ENCODE measurements at places on chromosomes 5 and 9.

DNA sequence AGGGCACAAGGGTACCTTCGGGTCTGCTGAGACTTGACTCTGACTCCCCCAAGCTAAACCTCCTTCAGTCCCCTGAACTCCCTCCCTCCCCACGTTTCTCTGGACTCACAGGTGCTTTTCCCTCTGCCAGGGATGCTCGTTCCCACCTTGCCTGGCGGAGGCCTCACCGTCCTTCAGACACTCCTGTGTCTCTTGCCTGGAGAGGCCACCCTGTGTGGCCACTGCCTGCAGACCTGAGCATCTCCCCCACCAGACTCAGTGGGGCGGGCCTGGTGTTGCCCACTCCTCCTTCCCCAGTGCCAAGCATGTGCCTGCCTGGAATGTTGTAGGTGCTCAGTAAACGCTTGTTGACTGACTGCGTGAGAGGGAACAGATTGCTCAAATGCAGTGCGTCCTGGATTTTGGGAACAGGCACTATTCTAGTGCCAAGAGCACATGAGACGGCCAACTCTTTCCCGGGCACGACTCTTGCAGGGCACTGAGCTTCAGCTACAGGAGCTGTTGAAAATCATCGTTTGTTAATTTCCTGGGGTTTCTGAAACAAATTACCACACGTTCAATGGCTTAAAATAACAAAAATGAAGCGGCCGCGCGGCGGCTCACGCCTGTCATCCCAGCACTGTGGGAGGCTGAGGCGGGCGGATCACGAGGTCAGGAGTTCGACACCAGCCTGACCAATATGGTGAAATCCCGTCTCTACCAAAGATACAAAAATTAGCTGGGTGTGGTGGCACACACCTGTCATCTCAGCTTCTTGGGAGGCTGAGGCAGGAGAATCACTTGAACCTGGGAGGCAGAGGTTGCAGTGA is 71.0 kb upstream of the BARHL1 start:
- no peak for DNase-seq

DNA sequence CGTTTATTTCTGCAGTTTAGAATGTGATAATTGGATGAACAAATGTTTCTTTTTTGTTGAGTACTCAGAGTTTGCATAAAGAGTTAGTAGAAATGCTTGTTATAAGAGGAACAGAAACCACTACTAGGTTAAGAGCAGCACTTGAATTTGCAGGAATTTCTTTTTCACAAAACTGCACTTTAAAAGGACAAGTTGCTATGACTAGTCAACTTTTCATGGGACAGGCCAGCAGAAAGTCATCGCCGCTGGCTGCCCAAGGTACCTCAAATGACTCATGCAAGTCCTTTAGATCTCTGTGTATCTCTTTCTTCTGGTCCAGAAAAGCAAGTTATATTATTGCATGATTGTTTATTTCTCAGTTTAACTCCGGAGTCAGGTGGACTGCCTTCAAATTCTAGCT is 97.3 kb upstream of the HMHB1 start:
- DNase-seq = no peak

DNA sequence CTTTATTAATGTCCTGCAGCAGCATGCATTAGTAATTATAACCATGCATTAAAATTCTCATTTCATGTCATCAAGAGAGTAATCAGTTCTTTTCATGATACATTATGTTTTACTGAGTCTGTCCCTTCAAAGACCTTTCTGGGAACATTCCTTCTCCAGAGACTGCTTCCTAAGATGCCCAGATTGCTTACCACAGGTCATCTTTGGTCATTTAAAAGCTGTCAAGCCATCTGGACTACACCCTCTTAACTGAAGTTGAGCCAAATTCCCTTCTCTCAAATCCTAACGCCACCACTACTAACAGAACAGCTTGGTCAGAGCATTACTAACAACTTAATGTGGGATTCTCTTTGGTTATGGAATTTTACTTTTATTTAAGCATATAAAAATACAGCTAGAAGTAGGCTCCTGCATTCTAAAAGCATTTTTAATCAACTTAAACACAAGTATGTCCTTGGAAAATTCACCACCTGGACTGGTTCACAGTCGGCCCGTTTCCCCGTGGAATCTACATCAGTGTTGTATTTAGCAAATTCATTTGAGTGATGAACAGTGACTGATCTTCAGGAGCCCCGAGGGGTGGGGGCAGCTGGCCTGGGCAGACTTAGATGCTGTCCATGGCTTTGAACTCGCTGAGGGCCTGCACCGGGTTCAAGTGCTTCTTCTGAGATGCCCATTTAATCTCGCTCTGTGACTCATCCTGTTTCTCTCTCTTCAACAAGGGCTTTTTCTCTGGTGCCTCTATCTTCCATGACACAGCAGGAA is 92.8 kb upstream of the CCDC112 start:
- DNase-seq = no peak

DNA sequence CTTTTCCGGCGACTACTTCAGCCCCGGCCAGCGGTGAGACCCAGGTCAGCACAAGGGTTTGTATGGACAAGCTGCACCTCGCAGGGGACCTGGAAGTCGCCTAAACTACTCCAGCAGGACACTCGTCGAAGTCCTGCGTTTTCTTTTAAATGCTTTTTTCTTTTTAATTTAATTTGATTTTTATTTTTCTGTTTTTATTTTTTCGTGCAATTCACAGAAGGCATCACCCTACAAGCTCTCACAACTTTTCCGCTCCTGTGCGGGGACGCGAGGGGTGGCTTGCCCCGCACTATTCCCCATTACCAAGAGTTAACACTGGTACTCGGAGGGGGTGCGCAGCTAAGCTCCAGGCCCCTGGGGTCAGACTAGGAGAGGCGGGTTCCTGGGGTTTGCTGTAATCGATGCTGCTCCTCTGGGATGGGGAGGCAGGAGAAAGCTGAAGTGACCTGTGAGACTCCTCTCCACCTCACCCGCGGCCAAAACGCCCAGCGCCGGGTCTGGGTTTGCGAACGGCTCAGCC is 1.3 kb downstream of the EDIL3 start:
- DNase-seq = no peak

DNA sequence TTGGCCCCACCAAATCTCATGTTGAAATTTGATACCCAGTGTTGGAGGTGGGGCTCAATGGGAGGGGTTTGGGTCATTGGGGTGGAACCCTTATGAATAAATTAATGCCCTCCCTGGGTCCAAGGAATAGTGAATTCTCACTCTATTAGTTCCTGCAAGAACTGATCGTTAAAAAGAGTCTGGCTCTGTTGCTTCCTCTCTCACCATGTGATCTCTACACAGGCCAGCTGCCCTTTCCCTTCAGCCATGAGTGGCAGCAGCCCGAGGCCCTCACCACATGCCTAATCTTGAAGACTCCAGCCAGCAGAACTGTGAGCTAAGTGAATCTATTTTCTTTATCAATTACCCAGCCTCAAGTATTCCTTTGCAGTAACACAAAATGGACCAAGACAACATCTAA is 106.0 kb downstream of the CAAP1 start:
- DNase-seq = no peak

DNA sequence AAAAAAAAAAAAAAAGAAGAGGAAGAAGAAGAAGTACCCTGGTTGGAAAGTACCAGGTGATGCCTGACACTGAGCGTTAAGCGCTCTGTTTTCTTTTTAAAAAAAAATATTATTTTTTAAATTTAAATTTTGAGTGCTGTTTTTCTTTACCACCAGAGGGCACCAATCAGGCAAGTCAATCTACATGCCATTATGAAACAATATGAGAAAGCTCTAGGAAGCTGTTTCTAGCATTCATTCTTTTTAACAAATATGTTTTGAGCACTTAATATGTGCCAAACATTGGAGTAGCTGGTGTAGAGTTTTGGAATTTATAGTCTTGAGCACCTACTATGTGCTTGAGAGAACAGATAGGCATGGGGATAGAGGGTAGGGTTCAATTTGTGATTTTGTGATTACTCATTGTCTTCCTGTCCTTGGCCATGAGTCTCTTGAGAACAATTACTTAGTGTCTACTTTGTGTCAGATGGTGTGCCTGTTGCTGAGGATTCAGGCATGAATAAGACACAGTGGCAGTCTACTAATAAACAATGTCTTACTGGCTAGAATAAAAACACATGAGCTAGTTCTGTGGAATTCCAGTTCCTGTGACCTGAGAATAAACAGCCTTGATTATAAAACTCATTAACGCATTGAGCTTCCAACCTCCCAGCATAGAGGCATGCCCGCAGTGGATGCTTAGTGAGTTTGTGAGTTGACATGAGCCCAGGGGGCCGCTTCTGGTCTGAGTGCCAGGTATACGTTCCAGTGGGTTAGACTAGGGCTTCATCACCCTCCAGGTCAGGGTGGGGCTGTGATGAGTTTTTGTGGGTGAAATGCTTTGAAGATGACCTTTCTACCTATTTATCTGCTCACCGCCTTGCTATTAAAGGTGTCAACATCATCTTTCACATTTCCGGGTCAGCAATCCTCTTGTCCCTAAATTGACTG is 3.0 kb upstream of the UBE2R2 start:
- DNase-seq = peak; percentile 31

DNA sequence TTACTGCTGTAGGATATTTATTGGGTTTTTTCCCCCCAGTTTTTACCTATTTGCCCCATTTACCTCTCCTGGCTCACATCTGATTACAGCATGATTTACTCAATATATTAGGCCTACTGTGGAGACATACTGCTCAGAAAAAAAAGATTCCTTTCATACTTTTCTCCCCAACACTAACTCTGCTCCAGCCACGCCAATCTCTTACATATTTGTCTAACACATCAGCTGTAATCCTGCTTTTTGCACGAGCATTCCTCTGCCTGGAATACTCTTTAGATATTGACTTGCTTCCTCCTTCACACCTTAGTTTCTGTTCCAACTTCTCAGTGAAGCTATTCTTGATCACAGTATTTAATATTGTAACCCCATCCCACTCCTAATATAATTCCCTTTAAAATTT is 158.1 kb upstream of the VCAN start:
- DNase-seq = no peak

DNA sequence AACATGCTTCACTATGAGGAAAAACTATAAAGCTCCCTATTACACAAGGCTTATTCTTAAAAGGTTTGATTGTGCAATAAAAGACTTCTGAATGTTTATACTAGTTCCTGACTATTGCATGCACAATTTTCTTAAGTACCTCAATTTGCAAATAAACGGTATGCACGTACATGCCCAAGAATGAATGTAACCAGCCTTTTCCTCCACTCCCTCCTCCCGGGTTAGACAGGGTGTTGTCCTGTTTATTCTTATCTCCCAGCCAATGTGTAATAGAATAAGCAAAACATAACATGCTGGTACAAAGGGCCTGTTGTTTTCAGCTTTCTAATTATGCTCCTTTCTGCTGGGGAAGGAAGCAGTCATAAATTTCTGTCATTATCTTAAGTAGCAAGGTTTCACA is 79.1 kb downstream of the AOPEP start:
- peak; percentile 62 for DNase-seq

GRCh38 chr9:126276056-126276728 is 50.4 kb upstream of the MVB12B start:
- no peak for DNase-seq

- DNase-seq = peak; percentile 53
Measured at GRCh38 chr5:179605026-179605833, 18.2 kb downstream of the HNRNPH1 start.

DNA sequence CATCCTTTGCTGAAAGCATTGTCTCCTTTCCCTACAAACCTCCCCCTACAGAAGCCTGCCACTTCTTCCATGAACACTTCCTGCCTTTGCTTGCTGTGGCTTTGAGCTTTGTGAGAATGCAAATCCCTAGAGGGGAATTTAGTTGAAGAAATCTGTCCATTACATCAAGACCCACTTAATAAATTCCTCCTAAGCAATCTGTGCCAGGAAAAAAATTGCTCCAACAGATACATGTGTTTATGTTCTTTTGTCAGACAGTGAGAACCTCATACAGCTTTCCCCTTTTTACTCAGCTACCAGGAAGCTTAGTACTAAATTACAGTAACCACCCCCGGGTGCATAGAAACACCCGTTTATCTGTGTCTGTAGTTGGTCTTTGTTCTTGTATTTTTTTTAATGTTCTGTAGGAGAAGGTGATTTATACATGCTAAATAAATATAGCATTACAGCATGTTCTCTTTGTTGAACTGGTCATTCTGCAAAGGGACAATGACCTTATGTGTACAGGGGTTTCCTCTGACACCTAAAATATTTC is 43.9 kb downstream of the SH3TC2 start:
- peak; percentile 36 for DNase-seq

- no peak for DNase-seq
Measured at GRCh38 chr5:154211641-154212390, 21.3 kb downstream of the GALNT10 start.

DNA sequence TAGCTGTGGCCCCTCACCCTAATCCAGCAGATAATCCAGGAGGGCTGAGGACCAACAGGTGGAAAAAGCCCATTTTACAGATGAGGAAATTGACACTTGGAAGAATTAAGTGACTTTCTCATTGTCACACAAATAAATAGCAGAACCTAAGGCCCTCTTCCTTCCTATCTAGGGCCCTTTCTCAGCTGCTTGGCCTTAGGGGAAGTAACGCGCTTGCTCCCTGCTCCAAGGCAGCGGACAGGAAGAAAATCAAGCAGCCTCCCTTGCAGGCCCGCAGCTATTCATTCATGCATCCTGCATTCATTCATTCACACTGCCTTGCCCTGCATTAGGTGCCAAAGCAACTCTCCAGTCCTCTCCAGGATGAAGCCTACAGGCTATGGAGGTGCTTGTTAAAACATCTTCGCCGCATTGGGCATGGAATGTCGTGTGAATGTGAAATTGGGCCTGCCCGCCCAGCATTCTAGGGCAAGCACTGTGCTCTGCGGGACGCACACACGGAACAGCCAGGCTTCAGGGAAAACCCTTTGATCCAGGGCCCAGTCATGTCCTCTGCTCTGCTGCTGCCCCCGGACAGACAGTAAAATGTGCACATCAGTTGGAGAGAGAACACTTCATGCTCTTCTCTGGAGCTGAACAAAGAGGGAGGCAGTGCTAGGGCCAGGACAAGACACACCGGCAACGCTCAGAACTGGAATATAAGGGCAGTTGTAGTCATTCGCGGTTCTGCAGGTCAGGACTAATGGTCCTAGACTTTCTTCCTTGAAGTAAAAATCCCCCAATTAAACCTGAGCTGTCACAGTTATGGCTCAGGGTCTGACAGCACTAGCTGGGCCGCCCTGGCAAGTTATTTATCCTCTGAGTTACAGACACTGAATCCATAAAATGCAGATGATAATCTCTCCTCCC is 166.0 kb downstream of the COL23A1 start:
- DNase-seq = no peak

DNA sequence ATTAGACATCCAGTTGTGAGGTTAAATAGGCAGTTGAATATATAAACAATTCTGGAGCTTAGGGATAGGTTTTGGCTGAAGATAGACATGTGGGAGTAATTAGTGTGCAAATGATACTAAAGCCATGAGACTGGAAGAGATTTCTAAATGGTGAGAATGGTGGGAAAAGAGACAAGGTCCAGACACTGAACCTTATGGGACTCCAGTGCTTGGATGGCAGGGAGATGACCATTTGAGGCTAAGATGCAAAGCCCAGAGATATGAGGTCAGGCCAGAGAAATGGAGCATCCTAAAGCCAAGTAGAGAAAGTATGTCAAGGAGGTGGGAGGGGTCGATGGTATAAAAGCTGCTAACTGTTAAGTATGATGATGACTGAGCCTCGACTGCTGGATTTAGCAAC is 115.6 kb downstream of the SEMA5A start:
- no peak for DNase-seq

- DNase-seq = no peak
Measured at GRCh38 chr9:34741628-34742027, 31.7 kb upstream of the CCL21 start.

Measured in fibroblast of the conjunctiva (primary cell).